ENCODE measurements at places on chromosomes 7 and 10. TPM values are rescaled to one million over a fixed set of nuclear protein-coding genes. Genes with fewer than 3 reads are reported as not detected.

The GIMAP6 gene
- total RNA-seq, result 84.9 TPM

GRCh38 chr10:80196950-80197315, 8.4 kb downstream of the ANXA11 start:
- no peak for DNase-seq

DNA sequence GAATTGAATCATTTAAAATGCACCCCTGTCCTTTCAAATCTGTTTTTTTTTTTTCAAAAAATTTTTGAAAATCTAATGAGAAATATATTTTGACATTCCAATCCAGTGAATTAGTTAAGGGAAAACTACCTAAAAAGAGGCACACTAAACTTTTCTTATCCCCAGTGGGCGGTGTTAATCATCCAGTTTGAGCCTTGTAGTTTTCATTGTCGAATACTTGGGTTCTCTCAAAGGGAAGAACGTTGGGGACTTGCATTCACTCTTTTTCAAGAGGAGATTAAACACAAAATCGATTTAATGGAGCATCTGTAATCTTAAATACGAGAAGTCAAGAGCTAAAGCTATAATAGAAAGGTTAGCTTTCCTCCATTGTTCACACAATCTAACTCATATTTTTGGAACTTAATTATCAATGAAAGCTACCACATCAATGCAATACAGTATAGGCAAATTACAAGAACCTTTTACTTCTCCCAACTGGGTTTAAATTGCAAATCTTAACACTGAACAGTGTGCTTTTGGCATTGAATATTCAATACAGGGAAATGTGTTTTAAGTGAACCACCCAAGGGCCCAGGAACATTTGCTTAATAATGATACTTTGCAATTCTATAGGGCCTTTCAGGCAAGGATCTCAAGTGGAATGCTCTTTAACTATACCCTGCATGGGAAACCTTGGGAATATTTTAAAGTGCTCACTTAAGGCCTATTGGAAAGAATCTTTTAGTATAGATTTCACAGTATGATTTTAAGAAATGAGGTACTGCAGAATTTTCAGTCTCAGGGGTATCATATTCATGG, 13.1 kb upstream of the SP8 start:
- DNase-seq, result no peak

GRCh38 chr7:5435291-5436002, 11.8 kb upstream of the TNRC18 start:
- no peak for DNase-seq

GRCh38 chr7:823649-824048, 8.6 kb upstream of the SUN1 start:
- DNase-seq, result no peak

The ASB15 gene
- not detected for total RNA-seq

The AKR1E2 gene
- 4.0 TPM for total RNA-seq

DNA sequence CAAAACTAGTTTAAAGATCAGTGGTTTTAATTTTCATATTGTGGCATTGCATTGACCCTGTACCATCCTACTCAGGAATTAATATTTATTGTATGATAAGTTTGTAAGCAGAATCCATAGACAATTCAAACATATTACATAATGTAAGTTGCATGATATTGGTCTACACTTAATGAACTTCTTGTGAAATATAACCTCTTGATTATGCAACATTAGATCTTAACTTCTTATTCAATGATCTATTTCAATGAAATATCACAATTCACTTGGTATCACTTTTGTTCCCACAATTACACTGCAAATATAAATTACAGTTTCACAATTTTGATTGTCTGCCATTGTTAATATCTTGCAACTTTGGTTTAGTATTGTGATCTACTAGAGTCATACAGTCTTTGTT, 44.0 kb upstream of the TMEM229A start:
- DNase-seq, result no peak

The NODAL gene
- 0.25 TPM for total RNA-seq

DNA sequence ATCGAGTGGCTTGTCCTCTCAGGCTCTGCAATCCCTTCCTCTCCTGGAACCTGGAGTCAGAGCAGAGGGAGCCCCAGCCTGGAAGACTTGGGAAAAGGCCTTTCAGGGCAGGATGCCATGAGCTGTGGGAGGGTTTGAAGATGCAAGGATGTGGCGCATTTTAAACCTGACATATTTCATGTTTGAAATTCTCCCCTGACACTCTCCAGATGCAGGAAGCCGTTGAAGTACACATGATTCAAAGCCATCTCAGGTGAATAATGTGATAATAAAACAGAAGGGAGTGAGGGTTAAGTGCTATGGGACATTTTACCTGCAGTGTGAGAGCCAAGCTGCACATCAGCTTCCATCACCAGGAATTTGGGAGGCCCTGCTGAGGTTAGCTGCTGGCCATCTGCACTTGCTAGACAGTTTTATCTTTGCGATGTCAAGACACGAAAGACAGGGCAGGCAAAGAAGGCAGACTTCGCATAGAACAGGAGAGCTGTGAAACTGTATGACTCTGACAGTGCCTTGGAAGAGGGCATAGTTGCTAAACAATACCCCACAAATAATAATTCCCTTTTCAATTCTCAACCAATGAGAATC, 159.1 kb upstream of the GDF10 start:
- DNase-seq, result no peak

The PNLIPRP3 gene
- total RNA-seq, result not detected

DNA sequence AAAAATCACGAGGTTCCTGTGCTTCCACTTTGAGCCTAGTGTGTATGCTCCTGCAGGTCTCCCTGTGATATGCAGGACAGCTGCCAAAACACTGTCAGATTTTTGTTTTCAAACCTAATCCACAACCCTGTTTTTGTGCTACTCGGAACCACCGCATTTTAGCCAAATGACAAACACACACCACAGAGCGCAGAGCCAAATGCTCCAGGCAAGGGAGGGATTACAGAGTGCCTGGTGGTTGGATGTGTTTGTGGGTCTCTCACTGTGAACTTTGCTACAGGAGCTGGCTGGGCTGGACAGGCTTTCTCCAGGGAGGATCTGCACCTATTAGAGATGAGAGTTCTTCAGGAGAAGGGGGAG, 5.7 kb upstream of the RBM28 start:
- no peak for DNase-seq

The ADCY1 gene
- 4.3 TPM for total RNA-seq

The LIPN gene
- total RNA-seq, result not detected

- no peak for DNase-seq
Observed at GRCh38 chr7:132403465-132404110, 172.7 kb downstream of the PLXNA4 start.

- DNase-seq, result peak; percentile 24
Observed at GRCh38 chr7:8295638-8296361, 33.8 kb upstream of the ICA1 start.

The TMEM130 gene
- total RNA-seq, result not detected
